ENCODE measurements at places on chromosomes 5 and 9.
A peak's percentile ranks its signal among the peaks of the same experiment; 100 is the strongest.

- DNase-seq, result no peak
Observed at GRCh38 chr5:131021646-131022045, 143.4 kb downstream of the HINT1 start.

DNA sequence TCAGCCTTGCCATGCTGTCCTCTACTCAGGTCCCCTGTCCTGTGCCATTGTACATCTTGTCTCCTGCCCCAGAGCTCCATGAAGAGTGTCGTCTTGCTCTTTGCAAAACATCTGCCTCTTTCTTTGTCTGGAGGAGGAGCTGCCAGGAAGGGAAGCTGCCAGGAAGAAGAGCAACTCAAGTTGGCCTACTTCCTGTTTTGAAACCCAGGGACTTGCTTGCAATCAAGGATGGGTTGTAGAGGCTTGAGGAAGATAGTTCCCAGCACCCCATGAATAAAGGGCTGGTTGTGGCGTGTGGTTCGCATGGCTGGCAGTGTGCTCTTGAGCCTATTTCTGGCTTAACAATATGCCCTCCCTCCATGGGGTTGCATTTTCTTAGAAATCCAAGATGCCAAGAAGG lies 53.0 kb upstream of the CPEB4 start:
- no peak for DNase-seq

GRCh38 chr9:2725898-2726649 lies 8.8 kb downstream of the KCNV2 start:
- no peak for DNase-seq

DNA sequence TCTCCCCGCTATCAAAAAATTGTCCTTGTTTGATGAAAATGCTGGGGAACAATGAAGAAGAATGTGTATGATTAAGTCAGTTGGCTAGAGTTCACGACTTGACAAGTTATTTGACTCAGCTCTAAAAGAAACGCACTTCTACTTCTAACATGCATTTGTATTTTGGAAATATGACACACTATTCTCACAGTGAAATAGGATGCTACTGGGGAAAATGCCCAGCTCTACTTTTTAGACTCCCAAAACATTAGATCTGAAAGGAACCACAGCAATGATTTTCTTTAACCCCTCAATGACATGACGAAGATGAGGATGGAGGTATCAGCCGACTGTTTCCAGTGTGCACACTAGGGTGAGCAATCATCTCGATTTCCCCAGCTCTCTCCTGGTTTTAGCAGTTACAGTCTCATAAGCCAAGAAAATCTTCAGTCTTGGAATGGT lies 83.6 kb upstream of the PCSK1 start:
- no peak for DNase-seq

DNA sequence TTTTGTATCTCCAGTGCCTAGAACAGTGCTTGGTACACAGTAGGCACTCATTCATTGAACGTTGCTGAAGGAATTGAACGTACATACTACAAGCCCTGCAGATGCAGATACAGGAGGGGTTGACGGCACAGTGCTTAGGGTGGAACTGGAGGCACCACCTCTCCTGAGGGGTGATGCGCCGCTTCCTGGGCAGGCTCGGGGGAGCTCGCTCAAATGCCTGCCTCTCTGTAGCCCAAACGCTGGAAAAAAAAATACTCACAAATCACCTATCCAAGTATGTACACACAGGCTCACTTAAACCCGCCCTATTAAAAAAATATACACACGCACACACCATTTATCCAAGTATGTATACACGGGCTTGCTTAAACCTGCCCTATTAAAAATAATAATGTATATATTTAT lies 536 bp upstream of the COMMD10 start:
- DNase-seq, result no peak

DNA sequence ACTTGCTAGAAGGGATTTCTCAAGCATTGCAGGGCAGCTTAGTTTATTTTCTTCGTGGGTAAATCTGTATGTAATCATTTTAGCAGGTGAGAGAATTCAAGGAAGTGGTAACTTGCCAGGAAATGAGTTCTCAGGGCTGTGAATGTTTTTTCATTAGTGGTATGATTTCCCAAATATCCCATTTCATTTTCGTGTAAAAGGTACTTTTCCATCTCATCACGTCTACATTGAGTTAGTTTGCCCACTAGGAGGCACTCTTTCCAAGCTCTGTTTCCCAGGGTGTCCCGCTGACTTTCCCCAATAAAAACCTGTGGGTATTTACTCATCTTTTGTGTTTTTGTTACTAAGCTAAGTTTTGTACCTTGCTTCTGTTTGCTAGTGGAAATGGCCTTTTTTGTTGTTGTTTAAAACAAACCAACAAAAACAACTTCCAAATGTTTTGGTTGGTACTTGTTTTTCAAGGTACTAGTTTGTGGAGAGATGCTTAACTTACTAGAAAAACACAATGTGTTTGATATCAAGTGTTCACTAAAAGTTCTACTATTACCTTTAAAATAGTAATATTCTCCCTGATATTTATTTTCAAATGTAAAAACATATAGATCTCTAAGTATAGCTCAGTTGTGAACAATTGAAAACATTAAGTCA lies 373.6 kb downstream of the ADGRV1 start:
- peak; percentile 27 for DNase-seq

- DNase-seq, result no peak
Observed at GRCh38 chr9:121266356-121266755, 1.6 kb upstream of the GSN start.

GRCh38 chr5:9438596-9439354 lies 107.1 kb downstream of the SEMA5A start:
- no peak for DNase-seq

DNA sequence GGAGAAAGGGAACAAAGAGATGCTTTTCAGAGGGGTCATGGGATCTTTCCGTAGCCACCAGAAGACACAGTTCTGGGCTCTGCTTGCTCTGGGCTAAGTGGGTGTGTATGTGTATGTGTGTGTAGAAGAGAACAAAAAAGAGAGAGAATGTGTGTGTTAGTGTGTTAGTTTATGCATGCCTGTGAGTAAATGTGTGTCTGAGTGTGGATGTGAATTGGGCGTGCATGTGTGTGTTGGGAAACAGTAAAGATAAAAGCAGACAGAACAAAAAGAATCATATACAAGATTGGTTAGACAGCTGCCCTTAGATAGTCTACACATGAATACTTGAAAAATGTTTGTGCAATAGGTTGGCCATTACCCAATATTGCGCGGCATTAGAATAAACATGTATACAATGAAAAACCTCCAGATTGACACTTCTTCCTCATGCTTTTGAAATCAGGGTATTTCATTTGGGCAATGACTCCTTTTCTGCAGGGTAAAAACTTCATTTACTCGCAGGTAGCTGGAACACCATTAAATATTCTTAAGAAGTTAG lies 36.5 kb upstream of the HSPA9 start:
- no peak for DNase-seq

DNA sequence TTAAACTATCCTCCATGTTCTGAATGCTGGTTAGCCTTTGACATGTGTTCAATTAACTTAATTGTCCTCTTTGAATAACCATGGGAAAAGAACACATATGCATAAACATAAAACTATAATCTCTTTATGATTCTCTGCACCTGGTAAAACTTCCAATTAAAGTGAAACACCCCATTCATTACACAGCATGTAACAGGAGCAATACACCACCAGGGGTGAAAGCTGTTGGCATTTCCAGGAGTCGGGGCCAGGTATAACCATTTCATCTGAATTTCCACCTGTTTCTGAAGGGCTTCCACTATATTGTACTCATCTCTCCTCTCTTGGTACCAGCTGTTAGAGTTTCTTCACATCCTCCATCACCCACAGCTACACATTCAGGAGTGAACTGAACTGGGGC lies 303.8 kb downstream of the EDIL3 start:
- no peak for DNase-seq

DNA sequence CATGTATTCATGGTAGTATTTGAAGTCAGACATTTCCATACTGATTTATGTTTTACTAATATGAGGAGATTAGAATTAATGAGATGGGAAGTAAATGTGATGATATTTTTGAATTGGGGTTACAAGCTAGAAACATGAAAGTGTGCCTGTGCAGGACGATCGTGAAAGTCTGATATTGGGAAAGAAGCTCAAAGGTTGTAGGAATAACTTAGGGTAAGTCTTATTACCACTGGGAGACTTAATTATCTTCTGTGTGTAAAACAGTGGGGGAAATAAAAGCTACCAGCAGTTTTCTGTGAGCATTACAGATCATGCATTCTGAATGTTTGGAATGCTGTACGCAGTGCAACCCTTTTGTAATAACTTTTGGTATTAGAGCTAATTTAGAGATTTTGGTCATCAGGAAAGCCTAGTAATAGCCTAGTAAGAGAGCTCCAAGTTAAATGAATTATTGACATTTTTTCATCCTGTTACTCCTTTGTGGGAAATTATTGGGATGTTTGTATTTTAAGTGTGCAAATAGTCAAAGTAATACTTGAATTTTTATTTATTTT lies 153.9 kb downstream of the PCSK5 start:
- DNase-seq, result no peak

DNA sequence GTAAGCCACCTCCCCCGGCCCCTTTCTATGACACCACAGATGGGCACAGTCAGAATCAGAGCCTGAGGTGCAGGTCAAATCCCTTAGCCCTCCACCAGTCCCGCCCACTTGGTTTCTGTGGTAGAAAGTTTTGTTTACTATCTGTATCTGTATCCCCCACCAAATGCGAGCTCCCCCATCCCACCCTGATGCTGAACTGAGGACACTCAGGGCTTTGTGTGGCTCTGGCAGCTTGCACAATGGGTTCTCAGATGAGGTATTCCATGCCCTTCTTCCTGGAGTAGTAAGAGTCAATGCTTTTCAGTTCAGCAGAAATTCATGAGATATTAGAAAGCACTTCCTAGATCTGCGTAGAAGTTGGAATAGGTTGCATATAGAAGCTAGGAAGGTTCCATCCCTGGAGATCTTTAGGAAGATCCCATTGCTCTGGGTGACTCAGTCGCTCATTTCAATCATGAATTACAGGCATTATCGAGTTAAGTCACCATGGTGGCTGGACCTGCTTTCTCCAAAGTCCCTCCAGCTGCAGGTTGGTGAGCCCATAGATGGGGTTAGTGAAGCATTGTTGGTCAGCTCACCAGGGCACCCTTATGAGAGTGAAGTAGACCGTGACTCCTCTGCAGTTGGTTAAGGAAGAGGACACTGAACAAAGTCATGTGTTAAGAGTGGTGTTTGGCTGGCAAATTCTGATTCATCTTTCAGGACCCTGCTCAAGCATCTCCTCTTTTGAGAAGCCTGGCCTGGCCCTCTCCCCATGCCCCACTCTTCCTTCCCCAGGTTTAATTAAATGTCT lies 10.6 kb upstream of the KCNIP1 start:
- no peak for DNase-seq

GRCh38 chr5:32598260-32598937 lies 13.0 kb downstream of the SUB1 start:
- no peak for DNase-seq

DNA sequence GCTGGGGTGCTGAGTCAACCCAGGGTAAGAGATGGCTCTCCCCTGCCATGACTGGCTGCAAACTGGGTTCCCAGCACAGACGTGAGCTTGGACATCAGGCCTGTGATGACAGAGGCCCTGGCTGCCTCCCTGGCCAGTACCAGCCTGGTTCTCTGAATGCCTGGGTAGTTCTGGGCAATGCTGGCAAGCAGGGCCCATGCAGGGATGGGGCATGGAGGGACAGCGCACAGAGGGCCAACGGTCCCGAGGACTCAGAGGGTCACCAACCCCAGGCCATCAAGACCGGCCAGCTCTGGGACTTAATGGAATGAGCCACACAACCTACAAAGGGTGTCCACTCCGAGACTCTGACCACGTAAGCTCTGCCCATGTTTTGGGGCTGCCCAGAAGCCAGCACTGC lies 241.4 kb downstream of the FSTL4 start:
- no peak for DNase-seq

GRCh38 chr5:41751867-41752266 lies 118.4 kb downstream of the OXCT1 start:
- DNase-seq, result no peak

GRCh38 chr9:18910435-18910834 lies 122.6 kb downstream of the SAXO1 start:
- no peak for DNase-seq

DNA sequence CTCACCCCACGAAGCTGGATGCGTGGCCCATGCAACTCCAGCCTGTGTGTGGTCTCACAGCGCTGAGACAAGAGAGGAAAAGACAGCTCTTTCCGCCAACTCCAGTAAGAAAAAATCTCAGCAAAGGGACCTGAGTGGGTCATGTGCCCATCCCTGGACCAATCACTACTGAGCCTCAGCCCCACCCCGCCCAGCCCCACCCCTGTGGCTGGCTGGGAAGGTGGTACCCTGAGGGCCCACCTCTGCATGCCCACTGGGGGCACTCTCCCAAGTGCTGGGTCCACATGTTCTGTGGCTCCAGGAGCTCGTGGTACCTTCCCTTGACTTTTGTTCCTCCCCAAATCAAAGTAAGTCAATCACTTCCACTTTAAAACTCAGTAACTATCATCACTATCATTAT lies 105.1 kb upstream of the SMIM23 start:
- DNase-seq, result no peak

Data from AG09319 (cell line).